ENCODE measurements at places on chromosomes 6 and 20.

DNA sequence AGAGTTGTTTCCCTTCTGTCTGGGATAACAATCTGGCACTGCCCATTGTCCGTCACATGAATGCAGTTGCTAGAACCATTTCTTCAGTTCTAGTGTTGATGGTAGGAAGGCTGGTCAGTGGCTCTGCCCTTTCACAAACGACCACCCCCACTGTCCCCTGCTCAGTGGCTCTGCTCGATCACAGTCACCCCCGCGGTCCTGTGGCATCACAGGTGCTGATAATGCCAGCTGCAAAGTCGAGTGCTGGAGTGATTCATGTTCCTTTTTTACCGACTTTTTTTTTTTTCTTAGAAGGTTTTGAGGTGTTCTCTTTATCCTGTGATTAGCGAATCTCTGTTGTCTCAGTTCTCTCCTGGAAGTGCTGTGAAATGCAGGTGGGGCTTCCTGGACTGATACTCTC, 22.8 kb downstream of the FAM120B start:
- DNase-seq: no peak

GRCh38 chr6:10449751-10450150, 34.9 kb upstream of the TFAP2A start:
- DNase-seq: no peak

DNA sequence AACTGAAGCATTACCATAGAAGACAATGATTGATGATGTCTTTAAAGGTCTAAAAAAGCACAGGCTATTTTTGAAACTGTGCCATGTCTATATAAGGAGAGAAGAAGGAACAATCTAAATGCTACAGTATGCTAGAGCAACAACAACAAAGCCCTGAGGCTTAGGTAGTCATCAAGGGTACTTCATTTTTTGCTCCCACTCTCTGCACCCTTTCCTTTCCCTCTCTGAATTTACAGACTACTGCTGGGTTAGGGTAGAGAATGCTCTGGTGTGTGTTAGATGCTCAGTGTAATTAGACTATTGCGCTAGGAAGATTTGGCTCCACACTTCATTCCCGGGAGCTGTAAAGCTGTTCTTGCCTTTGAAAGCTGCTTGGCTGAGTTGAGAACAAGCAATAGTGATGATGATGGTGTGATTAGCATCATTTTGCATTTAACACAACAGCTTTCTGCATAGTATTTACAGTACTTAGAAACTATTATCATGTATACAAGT, 1262.5 kb upstream of the CITED2 start:
- DNase-seq: no peak

DNA sequence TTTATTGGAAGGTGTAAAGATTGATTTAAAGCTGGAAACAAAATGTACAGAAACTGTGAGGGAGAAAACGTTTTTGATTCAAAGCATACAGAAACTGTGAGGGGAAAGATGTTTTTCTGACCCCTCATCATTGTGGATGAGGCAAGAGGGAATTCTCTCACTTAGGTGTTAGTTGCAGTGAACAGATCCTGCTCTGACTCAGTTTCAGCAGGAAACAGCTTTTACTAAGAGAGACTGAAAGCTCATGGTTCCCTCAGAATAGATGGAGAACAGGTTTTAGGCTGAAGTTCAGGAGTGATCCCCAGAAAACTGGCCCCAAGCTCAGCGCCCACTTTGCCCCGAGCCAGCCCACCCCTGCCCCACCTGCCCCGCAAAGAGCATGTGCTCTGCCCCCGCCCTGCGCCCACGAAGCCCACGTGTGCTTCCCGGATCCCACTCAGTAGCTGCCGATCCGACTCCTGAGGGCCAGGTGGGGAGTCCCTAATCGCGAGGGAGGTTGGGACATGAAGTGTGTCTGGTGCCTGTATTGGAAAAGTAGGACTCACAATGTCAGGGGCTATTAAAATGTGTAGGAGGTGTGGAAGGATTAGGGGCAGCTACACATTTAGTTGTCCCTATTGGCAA, 41.2 kb downstream of the DUSP22 start:
- no peak for DNase-seq

- no peak for DNase-seq
These were observed 18.7 kb downstream of the BTN3A1 start for GRCh38 chr6:26420688-26421171.

GRCh38 chr6:95084867-95085266, 492.5 kb upstream of the MANEA start:
- no peak for DNase-seq

GRCh38 chr20:56766528-56766927, 137.4 kb downstream of the TFAP2C start:
- DNase-seq: no peak

All from activated naive CD4-positive, alpha-beta T cell (primary cell).